Mesothelial cell of epicardium (in vitro differentiated cells): ENCODE measurements at places on chromosomes 4 and X. TPM values are rescaled to one million over a fixed set of nuclear protein-coding genes. Genes with fewer than 3 reads are reported as not detected.

CXCL11 gene
- not detected in 3 replicates for total RNA-seq

CD38 gene
- 0.20 to 0.22 TPM in 2 of 3 replicates, not detected in the other for total RNA-seq

HCFC1 gene
- total RNA-seq: 96.3 to 99.9 TPM (median 98.5 TPM) in 3 replicates

SMIM10 gene
- 3.0 to 4.0 TPM (median 3.7 TPM) in 3 replicates for total RNA-seq

ODAM gene
- total RNA-seq: 2.8 to 3.2 TPM (median 3.1 TPM) in 3 replicates

GPC3 gene
- 837 to 864 TPM (median 859 TPM) in 3 replicates for total RNA-seq

CDS1 gene
- 18.7 to 20.2 TPM (median 18.7 TPM) in 3 replicates for total RNA-seq

ETDA gene
- total RNA-seq: not detected in 3 replicates

PABPC1L2A gene
- not detected in 3 replicates for total RNA-seq

SASH3 gene
- total RNA-seq: not detected in 3 replicates

PF4V1 gene
- total RNA-seq: not detected in 3 replicates

SLC38A5 gene
- 9.0 to 10.1 TPM (median 9.6 TPM) in 3 replicates for total RNA-seq

SOD3 gene
- total RNA-seq: 5.7 to 6.5 TPM (median 5.8 TPM) in 3 replicates

RTL9 gene
- total RNA-seq: 0.43 to 0.55 TPM (median 0.47 TPM) in 3 replicates

RASGEF1B gene
- total RNA-seq: 6.8 to 7.2 TPM (median 7.2 TPM) in 3 replicates

LUZP4 gene
- not detected in 3 replicates for total RNA-seq

PIR gene
- 27.6 to 28.8 TPM (median 28.7 TPM) in 3 replicates for total RNA-seq

BMPR1B gene
- total RNA-seq: 2.4 to 3.3 TPM (median 2.6 TPM) in 3 replicates

COX7B2 gene
- total RNA-seq: not detected in 3 replicates

DDX53 gene
- not detected in 3 replicates for total RNA-seq

NALF2 gene
- total RNA-seq: 0.05 to 0.11 TPM in 2 of 3 replicates, not detected in the other

TMEM271 gene
- total RNA-seq: 0.11 TPM in 1 of 3 replicates, not detected in the others

GLOD5 gene
- total RNA-seq: not detected in 3 replicates

STIM2 gene
- total RNA-seq: 51.0 to 52.9 TPM (median 52.5 TPM) in 3 replicates

RAB9B gene
- 1.6 to 1.9 TPM (median 1.9 TPM) in 3 replicates for total RNA-seq

MBTPS2 gene
- 20.8 to 22.1 TPM (median 21.1 TPM) in 3 replicates for total RNA-seq

ARHGEF6 gene
- 0.82 to 1.1 TPM (median 0.98 TPM) in 3 replicates for total RNA-seq

CFP gene
- total RNA-seq: 0.97 to 1.2 TPM (median 0.99 TPM) in 3 replicates

NPY2R gene
- total RNA-seq: 0.09 TPM in 1 of 3 replicates, not detected in the others
